Kasumi-1 (cell line): ENCODE measurements at places on chromosomes 2 and 18.

- no peak for DNase-seq
Measured at GRCh38 chr2:25491966-25492532, 150.3 kb upstream of the DNMT3A start.

GRCh38 chr2:11629215-11629614 is 40.8 kb downstream of the NTSR2 start:
- DNase-seq = no peak

GRCh38 chr2:113720167-113720566 is 36.3 kb downstream of the SLC35F5 start:
- DNase-seq = peak; percentile 56

DNA sequence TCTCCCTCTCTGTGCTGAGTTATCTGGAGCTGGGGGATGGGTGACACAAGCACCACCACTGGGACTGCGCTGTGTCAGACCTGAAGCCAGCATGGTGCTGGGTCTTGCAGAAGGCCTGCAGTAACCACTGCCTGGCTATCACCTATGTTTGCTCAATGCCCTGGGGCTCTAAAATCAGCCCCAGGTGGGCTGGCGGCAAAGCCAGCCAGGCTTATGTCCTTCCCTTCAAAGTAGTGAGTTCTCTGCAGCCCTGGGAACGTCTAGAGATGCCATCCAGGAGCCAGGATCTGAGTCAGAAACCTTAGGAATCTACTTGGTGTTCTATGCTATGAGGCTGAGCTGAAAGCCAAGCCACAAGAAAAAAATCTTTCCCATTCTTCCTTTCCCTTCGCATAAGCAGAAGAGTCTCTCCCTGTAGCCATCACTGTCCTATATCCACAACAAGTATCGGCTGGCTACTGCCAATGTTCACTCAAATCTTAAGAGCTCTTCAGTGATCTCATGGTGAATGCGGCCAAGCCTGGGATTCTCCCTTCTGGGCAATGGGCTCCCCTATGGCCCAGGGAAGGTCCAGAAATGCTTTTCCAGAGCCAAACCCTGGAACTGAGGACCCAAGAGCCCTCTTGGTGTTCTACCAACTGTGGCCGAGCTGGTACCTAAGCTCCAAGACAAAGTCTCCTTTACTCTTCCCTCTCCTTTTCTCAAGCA is 248.7 kb downstream of the ZNF385B start:
- DNase-seq = no peak

GRCh38 chr2:238523158-238524110 is 96.7 kb downstream of the ASB1 start:
- DNase-seq = peak; percentile 41

DNA sequence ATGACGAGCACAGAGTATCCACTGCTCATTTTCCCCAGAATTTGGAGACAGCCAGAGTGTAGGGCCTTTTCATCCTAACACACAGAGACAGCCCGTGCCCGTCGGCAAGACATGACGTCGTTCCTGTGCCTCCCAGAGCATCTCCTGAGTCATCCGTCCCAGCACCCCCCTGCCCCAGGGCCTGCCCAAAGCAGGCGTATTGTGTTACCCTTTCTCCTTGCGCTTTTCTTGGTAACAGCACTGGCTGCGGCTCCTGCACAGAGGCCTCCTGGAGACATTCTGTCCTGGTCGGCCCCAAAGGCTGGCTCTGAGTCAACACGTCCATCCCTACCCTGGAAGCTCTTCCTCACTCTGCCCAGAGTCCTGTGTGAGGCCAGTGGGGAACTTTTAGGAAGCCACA is 217.1 kb downstream of the KLHL29 start:
- DNase-seq = no peak

DNA sequence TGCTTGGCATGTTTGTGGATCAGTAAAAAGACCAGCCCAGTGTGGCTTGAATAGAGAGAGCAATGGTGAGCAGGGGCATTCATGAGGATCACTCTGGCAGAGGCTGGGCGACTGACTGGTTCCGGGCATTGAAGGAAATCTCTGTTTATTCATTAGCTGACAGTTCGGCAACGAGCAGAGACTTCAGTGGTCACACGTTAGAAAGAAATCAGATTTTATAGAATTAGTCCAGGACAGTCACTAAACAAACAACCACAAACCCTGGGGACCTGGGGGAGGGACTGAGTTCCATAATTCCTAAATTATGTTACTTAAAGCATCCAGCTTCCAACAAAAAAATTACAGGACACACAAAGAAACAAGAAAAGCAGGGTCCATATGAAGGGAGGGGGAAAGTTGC is 72.5 kb downstream of the NOL10 start:
- no peak for DNase-seq

DNA sequence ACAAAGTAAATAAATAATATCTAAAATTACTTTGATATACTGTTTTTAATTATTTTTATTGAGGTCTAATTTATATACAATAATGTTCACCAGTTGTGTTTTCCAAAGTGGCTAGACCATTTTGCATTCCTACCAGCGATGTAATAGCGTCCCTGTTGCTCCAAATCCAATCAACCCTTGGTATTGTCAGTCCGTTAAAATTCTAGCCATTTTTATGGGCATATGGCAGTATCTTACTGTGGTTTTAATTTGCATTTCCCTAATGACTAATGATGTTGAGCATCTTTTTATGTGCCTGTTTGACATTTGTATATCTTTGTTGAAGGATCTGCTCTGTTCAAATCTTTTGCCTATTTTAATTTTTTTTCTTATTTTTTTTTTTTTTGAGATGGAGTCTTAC is 185.0 kb downstream of the PRPF40A start:
- DNase-seq = no peak

- DNase-seq = no peak
Measured at GRCh38 chr2:6224267-6224666, 532.1 kb downstream of the SOX11 start.

DNA sequence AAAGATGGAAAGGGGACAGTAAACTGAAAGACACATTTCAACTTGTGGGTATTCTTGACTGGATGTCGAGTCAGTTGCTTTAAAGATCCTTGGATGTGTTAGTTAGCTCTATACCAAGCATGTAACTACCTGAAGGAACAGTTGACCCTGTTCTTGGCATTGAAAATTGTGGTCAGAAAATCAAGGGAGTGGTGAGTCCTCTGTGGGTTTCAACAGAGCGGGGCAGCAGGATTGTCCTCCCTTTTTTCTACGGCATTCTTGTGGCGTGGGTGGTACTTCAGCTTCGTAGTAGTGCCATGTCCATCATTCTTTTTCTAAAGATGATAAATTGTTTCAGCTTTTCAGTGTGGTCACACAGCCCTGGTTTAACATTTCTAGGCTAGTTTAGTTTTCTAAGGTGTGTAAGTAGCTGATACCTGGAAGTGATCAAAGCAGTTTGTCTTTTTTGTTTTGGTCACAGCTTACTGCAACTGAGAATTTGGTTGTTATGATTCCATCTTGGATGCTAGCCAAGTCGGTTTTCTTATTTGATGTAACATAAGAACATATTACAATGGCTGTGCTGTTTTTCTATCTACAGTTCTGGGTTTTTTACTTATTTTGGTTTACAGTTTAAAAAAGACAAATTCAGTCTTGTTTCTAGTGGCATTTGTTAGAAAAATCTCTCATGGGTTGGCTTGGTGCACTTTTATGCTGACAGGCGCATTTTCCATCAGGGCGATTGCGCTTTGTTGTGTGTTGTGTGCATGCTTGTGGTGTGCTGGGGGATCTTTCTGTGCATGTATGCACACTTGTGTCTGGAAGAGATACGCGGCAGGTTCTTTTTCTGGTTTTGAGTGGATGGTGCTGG is 84.7 kb downstream of the ZNF407 start:
- DNase-seq = no peak

DNA sequence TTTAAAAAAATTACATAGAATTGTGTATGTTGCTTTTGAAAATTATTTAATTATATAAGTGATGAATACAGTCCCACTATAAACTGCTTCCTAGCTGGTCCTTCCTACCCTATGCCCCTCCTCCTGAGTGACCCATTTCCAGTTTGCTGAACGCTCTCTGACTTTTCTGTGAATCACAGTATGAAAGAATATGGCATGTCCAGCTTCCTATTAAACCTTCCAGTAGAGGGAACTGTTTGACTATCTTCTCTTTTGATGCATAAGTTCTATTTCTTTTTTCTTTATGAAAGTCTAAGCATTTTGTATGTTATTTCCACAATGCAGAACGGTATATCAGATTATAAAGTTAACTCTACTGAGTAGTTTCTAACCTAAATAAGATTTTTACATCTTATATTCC is 41.3 kb downstream of the PSMG2 start:
- DNase-seq = peak; percentile 65

DNA sequence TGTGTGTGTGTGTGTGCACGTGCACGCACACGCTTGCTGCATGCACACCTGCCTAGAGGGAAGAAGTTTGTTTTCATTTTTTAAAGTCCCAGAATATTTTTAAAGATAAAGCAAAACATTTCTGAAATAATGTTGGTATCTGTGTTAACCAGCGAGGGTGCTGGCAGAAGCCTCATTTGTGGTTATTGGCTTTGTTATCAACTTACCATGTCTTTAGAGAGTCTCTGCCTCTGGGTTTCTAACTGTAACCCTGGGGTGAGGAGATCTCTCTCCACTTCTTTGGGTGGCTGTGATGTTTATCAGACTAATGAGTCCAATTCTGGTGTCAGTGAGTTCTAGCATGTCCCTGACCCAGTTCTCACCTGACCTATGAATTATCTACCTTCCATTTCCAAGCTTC is 927.6 kb upstream of the FANCL start:
- DNase-seq = no peak

- DNase-seq = no peak
Measured at GRCh38 chr2:200259577-200259957, 46.9 kb upstream of the SPATS2L start.

GRCh38 chr2:62577994-62578781 is 72.2 kb upstream of the TMEM17 start:
- DNase-seq = no peak

GRCh38 chr2:174802459-174802858 is 38.2 kb upstream of the CHRNA1 start:
- DNase-seq = no peak

- no peak for DNase-seq
Measured at GRCh38 chr2:55976681-55977080, 53.1 kb upstream of the EFEMP1 start.

DNA sequence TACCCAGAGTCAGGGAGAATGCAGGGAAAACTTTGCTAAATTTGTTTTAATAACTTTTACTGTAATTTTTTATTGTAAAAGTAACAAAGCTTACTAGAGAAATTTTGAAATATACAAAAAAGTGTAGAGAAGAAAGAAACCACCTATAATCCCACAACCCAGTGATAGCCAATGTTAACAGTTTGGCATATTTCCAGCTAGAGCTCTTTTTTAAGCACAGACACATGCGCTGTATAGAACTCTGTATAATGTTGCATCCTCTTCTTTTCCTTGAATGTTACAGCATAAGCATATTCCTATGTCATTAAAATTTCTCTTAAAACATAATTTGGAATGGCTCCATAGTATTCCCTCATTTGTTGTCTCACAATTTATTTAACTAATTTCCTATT is 37.4 kb upstream of the EPAS1 start:
- DNase-seq = no peak

GRCh38 chr2:17242813-17243485 is 275.3 kb downstream of the RAD51AP2 start:
- peak; percentile 62 for DNase-seq

- DNase-seq = peak; percentile 12
Measured at GRCh38 chr18:39841482-39842365, 2113.3 kb upstream of the PIK3C3 start.

GRCh38 chr2:214127170-214127569 is 283.7 kb upstream of the VWC2L start:
- DNase-seq = no peak

DNA sequence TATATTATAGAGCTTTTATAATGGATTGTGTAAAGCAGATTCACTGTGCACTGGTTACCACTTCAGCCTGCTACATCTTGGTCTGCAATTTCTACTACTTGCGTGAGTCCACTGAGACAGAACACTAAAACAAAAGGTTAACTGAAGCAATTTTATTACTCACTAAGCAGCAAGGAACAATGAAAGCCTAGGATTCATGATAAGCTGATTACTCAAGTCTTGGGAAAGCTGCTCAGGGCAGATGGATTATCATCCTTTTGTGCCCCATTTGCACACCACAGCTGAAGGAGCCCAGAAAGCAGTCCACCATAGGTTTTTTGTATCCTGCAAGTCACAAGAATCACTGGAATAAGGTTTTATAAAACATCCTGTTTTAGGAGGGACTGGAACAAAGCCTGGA is 1215.2 kb upstream of the TMEFF2 start:
- DNase-seq = no peak

GRCh38 chr18:32360682-32361345 is 109.9 kb downstream of the GAREM1 start:
- DNase-seq = peak; percentile 7

DNA sequence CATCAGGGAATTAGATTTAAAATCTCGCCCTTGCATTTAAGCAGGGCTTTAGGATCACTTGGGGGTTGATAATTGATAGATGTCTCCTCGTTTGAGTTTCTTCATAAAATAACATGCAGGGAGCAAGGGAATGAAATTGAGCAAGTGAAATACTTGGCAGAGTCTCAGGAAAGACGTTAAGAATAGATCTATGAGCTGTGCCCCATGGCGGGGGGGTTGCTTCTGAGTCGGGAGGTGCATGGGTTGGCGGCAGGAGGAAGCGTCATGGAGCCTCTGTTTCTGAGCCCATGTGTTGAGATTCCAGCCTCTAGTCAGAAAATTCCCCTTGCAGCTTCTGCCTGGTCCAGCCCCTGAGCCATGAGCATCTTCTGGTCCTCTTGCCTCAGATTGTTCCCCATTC is 82.0 kb downstream of the APOB start:
- no peak for DNase-seq

DNA sequence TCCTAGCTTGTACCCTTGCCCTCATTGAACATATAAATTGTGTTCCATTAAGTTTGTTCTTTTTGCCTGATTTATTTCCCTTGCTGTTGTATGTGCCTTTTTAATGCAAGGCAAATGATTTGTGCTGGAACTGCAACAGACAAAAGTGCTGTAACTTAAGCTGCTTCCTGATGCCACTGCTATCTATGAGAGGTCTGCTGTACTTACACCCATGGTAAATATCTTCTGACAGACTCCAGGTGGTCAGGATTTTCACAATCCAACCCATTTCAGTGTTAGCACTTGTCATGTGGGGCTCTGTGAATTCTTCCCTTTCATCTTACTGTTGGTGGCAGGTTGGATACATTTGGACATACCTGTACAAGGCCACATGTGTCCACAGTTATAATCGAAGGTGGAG is 63.5 kb downstream of the ARHGAP15 start:
- DNase-seq = no peak

- DNase-seq = no peak
Measured at GRCh38 chr2:72958542-72959385, 41.4 kb downstream of the EMX1 start.

DNA sequence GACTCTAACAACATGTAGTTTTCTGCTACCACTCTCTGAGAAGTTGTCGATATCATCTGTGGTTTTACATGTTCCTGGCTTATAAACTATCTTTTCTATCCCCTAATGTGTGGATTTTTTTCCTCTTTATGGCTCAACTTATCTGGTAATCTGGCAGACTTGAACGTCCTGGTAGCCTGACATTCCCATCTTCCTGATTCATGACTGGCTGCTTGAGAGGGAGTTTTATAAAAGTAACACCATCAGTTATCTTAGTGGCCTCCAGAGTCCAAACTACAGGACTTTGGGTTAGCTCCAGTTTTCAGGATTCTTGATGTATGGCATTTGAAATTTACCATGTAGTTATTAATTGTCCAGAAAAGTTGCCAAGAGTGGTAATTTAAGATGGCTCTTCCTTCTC is 174.0 kb upstream of the GULP1 start:
- no peak for DNase-seq

- DNase-seq = no peak
Measured at GRCh38 chr2:71410696-71411095, 42.7 kb upstream of the DYSF start.
